ENCODE measurements at places on chromosomes 1 and 21. TPM values are rescaled to one million over a fixed set of nuclear protein-coding genes. Genes with fewer than 3 reads are reported as not detected.

DNA sequence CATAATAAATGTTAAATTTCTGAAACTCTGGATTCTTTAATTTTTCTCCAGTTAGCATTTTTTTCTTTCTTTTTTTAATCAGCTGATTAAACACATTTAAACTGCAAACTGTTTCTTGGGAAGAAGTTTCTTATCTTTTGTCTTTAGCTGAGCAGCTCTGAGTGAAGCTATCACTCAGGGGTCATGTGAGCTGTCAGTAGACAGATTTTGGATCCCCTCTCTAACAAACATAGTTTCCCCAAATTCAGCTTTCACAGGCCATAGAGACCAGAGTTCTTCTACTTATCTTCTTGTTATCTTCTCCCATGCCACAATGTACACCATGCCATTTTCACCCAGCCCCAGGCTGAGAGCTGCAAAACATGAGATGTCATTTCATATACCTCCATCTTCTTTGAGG, 148.9 kb downstream of the CDC42BPA start:
- DNase-seq, result no peak

GRCh38 chr1:12040457-12041051, 21.3 kb downstream of the MIIP start:
- no peak for DNase-seq

- DNase-seq, result no peak
These were observed 46.8 kb upstream of the ECE1 start for GRCh38 chr1:21337010-21337437.

TDRD10 gene
- 4.7 TPM for total RNA-seq

LCE2A gene
- not detected for total RNA-seq

ETV3L gene
- not detected for total RNA-seq
